ENCODE measurements at places on chromosomes 1 and 21. TPM values are rescaled to one million over a fixed set of nuclear protein-coding genes. Genes with fewer than 3 reads are reported as not detected.

Gene AXDND1
- polyA plus RNA-seq: 0.59 TPM

Gene TAS1R3
- 0.86 TPM for polyA plus RNA-seq

Gene CALML6
- 0.95 TPM for polyA plus RNA-seq

Gene TAF5L
- polyA plus RNA-seq: 17.2 TPM

Gene GIPC2
- 1.1 TPM for polyA plus RNA-seq

Gene DYRK1A
- 50.0 TPM for polyA plus RNA-seq

Gene DPYD
- polyA plus RNA-seq: 3.8 TPM

Gene CELSR2
- polyA plus RNA-seq: 74.2 TPM
